ENCODE measurements at places on chromosomes 16 and 17.

DNA sequence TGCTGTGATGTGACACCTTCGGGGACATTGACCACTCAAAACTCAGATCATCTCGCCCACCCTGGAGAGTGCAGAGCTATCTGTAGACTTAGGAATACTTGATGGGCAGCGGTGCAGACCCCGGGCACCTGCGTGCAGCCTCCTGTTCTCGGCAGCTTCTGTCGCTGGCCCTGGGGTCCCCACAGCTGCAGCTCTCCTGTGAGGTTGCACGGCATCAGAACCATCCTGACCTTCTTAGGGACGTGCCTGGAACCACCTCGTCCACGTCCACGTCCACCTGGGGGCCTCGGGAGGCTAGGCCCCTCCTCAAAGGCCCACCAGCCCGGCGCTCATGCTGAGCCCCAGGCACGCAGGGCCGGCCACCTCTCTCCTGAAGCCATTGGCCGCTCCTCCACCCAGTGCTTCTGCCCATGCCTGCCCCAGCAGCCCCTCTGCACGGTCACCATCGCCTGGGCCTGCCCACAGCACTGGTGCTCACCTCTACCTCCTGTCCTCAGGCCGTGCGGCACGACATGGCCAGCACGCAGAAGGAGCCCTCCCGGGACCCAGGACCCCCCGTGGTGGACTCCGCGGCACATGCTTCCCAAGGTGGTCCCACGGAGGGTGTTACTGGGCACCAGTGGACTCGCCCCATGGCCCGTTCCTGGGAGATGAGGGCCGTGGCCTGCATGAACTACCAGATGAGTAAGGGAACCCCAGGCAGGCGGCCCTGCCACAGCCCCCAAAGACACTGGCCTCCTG, 2.3 kb upstream of the WFIKKN1 start:
- no peak for DNase-seq

- no peak for DNase-seq
These were observed 62.9 kb downstream of the IL21R start for GRCh38 chr16:27464626-27465482.

DNA sequence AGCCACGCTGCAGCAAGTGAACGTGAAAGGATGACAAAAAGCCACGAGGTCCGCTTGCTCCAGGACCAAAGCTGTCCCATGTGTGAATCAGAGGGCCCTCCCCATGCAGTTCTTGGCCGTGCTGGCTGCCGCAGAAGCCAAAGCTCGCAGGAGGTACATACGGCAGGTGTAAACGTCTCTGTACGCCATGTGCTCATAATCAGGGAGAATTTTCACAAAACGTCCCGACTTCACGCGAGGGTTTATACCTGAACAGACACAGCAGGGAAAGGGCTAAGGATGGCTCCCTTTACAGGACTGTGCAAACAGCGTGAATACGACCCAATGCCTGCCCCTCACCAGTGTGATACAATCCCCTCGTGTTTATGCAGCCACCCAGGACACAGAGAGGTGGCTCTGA, 25.3 kb downstream of the FBXO31 start:
- no peak for DNase-seq

DNA sequence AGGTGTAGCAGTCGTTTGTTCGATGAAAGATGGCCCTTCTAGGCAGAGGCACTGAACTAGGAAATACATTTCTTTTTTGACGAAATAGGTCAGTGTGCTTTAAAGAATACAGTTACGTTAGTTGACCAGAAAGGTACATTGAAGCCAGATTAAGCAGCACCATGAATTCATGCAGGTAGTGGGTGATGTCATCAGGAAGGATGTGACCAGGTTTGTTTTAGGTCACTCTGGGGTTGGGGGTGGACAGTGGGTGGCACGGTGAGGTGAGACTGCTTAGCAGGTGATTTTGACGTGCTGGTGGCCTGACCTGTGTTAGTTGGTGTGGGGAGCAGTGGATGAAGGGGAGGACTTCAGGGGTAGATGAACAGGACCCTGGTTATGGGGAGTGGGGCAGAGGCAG, 3.6 kb downstream of the INO80E start:
- no peak for DNase-seq

DNA sequence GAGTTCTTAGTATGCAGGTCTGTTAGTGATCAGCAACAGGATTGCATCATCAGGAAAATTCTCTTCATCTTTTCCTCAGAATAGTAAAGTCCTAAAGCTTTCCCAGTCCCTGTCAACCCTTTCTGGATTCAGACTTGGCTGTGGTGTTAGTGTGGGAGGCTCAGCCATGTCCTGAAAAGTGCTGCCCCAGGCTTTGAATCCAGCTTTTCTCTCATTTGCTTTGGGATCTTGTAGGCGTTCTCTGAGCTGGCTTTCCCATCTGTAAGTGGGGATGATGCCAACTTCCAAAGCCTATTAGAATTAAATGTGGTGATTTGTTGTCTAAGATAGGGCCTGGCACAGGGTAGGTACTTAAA, 3.0 kb downstream of the ALKBH5 start:
- no peak for DNase-seq

DNA sequence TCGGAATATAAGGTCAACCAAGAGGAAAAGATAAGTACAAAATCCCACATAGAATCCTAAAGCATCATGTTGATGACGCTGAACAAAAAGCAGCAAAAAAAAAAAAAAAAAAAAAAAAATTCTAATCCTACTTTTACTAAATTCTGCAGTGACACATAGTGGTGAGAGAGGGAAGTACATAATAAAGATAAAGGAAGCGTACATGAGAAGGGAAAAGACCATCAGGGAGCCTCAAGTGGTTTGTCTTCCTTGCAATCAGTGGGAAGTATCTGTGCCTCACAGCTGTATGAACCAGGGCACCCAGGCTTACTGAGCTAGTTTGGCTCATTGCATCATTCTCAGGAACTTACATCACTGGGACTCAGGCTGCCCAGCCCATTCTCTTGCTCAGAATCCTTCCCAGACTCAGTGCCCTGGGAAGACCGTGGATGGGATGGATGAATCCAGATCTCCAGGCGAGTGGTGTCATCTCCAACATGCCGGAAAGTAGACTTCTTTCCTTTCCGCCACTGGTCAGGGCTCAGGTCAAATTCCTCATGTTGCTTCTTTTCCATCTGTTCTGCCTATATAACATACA, 21.2 kb downstream of the SMG6 start:
- peak; percentile 55 for DNase-seq

All from central memory CD4-positive, alpha-beta T cell (primary cell).